ENCODE measurements at places on chromosomes 7 and 10.

DNA sequence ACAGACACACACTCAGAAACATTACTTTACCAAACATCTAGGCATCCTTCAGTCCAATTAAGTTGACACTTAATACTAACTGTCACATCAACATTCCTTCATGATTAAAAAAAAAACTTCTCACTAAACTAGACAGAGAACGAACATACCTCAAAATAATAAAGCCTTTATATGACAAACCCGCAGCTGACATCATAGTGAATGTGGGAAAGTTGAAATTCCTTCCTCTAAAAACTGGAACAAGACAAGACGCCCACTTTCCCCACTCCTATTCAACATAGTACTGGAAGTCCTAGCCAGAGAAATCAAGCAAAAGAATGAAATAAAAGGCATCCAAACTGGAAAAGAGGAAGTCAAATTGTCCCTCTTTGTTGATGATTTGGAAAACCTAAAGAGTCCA lies 96.9 kb upstream of the PPP1R9A start:
- no peak for DNase-seq

- no peak for DNase-seq
Measured at GRCh38 chr10:8088504-8088903, 34.0 kb downstream of the GATA3 start.

DNA sequence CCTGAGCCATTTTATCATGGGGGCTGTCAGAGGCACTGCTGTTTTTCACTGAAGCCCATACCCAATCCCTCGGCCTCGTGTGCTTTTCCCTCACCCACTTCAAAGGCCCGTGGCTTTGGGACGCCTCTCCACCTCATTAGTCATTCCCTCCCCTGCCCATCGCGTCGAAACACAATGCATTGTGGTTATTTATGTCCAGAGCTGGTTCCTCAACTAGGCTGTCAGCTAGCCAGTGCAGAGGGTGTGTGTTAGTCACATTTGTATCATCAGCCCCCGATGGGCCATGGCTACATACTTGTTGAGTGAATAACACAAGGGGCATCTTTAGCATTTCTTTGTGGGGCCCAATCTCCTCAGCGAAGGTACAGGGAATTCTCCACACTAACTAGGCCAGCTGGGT lies 3.8 kb upstream of the CRCP start:
- DNase-seq, result no peak

- DNase-seq, result no peak
Measured at GRCh38 chr7:39016609-39017008, 38.9 kb downstream of the POU6F2 start.

- DNase-seq, result no peak
Measured at GRCh38 chr10:77563638-77564270, 73.9 kb downstream of the KCNMA1 start.

- no peak for DNase-seq
Measured at GRCh38 chr10:124955868-124956267, 13.9 kb downstream of the ZRANB1 start.

All from HL-60 (cell line).